ENCODE measurements at places on chromosomes 3 and 15. TPM values are rescaled to one million over a fixed set of nuclear protein-coding genes. Genes with fewer than 3 reads are reported as not detected.

SLC2A2 gene
- total RNA-seq: not detected

DGKG gene
- 0.87 TPM for total RNA-seq

PATL2 gene
- 1.3 TPM for total RNA-seq

TMEM40 gene
- total RNA-seq: not detected

FAM3D gene
- not detected for total RNA-seq

XYLB gene
- 6.1 TPM for total RNA-seq

WWTR1 gene
- total RNA-seq: 33.2 TPM

AQR gene
- 29.8 TPM for total RNA-seq

GABRG3 gene
- not detected for total RNA-seq

SCG5 gene
- 15.3 TPM for total RNA-seq

IMP3 gene
- 75.0 TPM for total RNA-seq

SLC27A2 gene
- total RNA-seq: not detected

ALDH1A2 gene
- total RNA-seq: 2.3 TPM

PLS1 gene
- total RNA-seq: 0.33 TPM

GPR149 gene
- not detected for total RNA-seq

SLC25A38 gene
- 15.6 TPM for total RNA-seq

SNTN gene
- total RNA-seq: not detected

KIF23 gene
- total RNA-seq: 5.1 TPM

SAMD7 gene
- total RNA-seq: not detected

ESYT3 gene
- not detected for total RNA-seq

LINGO1 gene
- total RNA-seq: not detected

ZKSCAN7 gene
- 9.0 TPM for total RNA-seq

LCTL gene
- total RNA-seq: 2.6 TPM

PDCD10 gene
- total RNA-seq: 65.0 TPM

KBTBD12 gene
- not detected for total RNA-seq

ITPR1 gene
- total RNA-seq: 47.3 TPM

CCDC39 gene
- total RNA-seq: 0.17 TPM

GPR160 gene
- total RNA-seq: 0.29 TPM

MCTP2 gene
- total RNA-seq: 19.6 TPM

FANCD2OS gene
- total RNA-seq: not detected

PYGO1 gene
- 11.2 TPM for total RNA-seq

RETNLB gene
- total RNA-seq: not detected

BTD gene
- 32.6 TPM for total RNA-seq

MYLK gene
- 325 TPM for total RNA-seq

PLA2G4E gene
- total RNA-seq: under 0.01 TPM

GOLGA8G gene
- total RNA-seq: not detected

DNASE1L3 gene
- total RNA-seq: not detected

SLC6A20 gene
- under 0.01 TPM for total RNA-seq
